AG04449 (cell line): ENCODE measurements at places on chromosomes 13 and 19.

DNA sequence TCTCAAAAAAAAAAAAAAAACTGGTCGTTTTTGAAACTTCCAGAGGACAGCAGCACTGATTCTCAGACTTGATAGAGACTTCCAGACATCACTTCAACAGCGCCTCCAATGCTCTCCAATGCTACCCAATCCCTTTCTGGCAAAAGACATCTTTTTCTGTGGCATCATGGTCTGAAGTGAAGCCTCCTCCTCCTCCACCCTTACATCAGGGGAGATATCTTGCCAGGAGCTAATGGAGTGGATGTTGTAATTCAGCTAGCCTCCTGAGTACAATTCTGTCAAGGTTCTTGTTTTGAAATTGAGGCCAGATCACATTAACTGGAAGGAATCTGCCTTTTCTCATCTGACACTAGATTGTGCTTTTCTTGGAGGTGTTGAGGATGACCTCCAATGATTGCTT lies 24.2 kb downstream of the FXYD5 start:
- no peak for DNase-seq

- DNase-seq: no peak
Measured at GRCh38 chr19:55094456-55095259, 19.0 kb downstream of the EPS8L1 start.

GRCh38 chr19:944171-944567 lies 18.3 kb downstream of the ARID3A start:
- no peak for DNase-seq

DNA sequence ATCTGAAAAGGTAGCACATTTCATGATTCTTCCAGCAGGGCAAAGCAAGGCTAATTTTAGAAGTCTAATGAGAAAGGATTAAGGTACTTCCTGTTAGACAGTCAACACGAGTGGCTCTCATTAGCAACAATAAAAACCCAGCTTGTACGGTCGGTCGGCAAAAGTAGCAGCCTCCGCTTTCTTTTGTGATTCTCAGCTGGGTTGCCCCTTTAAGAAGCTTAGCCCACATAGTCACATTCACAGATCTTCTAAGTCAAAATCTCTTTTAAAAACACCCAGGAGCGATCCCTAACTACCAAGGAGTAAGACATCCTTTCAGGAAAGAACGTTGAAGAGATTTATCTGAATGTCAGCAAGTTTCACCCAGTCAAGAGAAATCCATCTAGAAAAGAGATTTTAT lies 684.8 kb downstream of the DIAPH3 start:
- DNase-seq: no peak

- DNase-seq: no peak
Measured at GRCh38 chr19:29777781-29778309, 33.9 kb upstream of the CCNE1 start.

DNA sequence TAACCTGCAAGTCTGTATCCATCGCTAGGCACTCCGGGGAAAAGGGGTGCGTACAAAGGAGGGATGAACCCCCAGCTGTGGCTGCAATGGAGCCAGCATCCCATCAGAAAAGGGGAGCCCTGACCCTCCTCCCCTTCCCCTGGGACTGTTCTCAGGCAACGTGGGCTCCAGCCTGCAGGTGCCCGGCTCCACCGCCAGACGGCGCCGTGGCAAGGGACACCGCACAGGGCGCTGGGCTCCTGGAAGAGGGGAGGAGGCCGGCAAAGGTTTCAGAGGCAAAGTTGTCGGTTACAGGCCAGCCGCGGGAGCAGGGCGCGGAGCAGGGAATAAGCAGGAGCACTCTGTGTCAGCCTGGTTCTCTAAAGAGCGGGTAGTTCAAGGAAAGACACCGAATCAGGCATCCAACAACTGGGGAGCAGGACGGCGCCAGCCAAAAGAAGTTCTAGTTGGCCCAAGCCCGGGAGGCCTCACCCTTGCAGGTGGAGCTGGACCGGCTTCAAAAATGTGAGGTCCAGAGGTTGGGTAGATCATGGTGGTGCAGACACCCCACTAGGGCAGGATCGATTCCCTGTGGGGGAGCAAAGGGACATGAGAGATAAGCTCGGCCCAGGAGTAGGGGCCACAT lies 53.0 kb upstream of the ATP12A start:
- DNase-seq: no peak

DNA sequence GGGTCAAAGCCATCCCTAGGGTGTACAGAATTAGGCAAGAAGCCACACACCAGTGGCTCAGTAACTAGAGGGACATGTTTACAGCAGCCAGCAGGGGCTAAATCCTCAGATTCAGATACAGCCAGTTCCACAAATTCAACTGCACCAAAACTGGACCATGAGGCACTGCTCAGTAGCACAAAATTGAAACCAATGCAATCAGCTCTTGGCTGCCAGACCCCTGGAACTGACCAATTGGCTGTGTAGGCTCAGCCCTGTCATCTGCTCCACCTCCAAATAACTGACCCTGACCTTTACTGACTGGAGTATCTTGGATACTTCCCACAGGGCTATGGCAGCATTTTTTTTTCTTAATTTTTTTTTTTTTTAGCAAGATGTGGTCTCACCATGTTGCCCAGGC lies 226.5 kb downstream of the FOXO1 start:
- DNase-seq: no peak

GRCh38 chr19:844546-844971 lies 3.8 kb downstream of the PRTN3 start:
- no peak for DNase-seq

DNA sequence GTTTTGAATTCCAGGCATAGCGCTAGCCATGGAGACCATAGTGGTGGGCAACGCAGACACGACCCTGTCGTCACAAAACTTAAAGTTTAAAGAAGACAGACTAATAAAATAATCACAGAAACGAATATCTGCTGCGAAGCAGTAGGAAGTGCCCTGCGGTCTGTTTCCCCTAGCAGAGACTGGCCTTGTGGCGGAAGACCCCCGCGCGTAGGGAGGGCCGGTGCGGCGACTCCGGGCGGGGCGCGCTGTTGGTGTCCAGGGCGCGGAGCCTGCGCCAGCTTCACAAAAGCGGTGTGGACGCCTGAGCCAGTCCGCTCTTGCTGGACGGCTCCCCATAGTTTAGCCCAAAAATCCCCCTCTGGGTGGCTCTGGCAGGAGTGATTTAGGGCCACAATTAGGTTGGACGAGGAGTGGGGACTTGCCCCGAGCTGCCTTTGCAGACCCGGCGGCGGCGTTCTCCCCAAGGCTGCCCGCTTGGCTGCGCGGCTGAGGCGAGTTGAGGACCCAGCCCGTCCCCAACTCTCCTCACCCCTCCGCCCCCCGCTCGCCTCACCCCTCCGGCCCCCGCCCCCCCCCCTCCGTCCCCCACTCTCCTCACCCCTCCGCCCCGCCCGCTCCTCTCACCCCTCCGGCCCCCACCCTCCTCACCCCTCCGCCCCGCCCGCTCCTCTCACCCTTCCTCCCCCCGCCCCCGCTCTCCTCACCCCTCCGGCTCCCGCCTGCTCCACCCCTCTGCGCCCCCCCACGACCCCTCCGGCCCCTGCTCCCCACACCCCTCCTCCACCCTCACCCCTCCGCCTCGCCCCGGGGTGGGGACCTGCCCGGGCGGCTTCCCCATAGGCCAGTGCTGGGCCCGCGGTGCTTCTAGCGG lies 14.2 kb upstream of the LATS2 start:
- DNase-seq: no peak

DNA sequence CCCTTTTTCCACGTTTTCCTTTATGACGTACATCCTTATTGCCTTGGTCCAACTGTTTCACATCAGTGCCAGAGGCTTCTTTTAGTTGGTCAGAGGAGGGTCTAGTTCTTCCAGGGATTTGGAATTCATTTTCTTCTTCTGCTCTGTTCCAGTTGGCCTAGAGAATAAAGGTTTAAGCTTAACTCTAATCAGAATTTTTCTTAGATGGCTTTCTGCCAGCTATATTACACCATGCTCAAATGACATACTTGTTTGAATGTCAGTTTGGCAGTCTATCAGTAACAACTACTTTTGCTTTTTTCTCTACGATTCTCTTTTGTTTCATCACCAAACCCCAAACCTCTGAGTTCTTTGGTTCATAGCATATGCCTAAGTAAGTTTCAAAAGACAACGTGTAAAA lies 16.8 kb downstream of the SPART start:
- DNase-seq: no peak

DNA sequence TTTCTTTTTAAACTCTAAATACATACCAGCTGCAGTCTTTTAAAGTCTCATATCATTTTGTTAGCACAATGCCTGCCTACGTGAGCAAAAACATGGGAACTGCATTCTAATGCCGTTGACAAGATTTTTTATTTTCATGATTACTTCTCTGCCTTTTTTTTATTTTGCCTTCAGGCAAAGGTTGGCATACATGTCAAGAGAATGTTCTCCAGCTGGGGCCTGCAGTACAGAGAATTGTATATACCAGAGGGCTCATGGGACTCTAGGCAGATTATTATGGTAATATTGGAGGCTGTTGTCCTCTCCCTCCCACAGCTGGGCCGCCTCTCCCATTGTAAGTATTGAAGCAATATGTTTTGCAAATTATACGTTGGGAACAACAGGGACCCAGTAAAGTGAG lies 53.9 kb upstream of the OBI1 start:
- DNase-seq: no peak

DNA sequence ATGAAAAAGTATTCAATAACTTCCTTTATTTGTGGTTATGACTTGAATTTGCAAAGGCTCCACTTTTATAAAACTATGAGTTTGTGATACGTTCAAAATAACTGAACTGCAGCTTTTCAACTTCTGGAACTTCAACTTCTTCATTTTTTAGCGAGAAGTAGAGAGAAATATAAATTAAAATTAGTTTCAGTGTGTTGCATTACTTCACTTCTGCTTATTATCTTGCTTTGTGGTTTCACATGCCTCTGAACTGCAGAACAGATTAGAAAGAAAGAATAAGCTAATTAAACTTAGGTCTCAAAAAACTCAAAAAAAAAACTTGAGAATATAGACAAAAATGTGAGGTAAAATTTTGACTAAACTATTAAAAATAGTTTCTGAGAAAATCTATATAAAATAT lies 1073.4 kb downstream of the PCDH17 start:
- DNase-seq: no peak
